GM19239 (cell line): ENCODE measurements at places on chromosomes 12 and 14.

GRCh38 chr14:78700236-78700635, 530.1 kb downstream of the NRXN3 start:
- DNase-seq: no peak

DNA sequence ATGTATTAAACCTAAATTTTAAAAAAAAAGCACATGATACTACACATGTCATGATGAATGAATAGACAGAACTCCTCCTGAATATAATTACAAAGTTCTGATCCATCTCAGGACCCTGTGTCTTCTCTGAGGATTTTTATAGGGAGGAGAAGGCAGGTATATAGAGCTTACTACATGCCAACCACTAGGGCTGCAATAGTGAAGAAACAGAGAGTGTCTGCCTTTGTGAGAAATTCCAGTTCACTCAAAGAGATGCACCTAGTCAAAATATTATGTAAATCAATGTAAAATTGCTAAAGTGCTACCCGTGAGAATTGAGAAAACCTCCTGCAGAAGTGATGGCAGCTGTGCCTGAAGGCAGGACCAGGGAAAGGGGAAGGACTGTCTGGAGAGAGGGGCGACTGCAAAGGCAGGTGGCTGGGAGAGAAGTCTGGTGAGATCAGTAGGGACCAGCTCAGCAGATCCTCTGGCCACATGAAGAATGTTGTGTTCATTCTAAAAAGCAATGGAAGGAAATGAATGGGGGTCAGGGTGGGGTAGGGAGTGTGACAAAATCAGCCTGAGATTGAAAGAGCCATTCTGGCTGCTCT, 15.1 kb downstream of the ABHD4 start:
- DNase-seq: no peak

DNA sequence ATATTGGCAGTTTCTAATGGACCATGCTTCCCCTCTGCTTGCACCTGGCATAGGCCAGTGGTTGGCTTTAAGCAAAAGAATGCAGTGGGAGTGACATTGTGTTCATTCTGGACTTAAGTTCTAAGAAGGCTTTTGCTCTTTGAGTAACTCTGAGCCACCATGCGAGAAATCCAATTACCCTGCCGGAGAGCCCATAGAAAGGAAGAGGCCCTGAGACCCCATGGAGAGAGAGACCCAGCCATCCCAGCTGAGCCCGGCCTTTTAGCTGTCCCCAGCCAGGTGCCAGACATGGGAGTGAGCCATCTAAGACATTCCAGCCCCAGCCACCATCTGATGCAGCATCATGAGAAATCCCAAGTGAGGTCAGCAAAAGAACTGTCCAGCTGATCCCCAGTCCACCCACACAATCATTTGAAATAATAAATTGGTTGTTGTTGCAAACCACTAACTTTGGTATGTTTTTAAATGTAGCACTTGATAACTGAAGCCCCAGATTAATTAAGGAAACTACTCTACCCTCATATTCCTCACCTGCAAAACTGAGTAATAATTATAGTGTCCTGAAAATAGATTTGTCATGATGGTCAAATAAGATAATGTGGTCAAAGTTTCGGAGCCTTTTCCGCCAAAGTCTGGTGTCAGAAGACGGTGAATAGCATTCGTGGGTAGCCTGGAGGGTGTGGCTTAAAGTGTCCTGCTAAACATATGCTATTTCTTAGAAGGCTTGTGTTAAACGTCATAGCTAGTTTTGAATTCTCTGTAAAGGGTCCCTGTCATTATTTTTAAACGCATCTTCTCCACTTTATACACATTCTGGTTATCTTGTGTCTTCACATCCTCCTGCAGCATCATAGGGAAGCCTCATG, 166.6 kb upstream of the PELI2 start:
- DNase-seq: no peak

- DNase-seq: no peak
Observed at GRCh38 chr14:71773898-71774481, 158.2 kb upstream of the RGS6 start.

DNA sequence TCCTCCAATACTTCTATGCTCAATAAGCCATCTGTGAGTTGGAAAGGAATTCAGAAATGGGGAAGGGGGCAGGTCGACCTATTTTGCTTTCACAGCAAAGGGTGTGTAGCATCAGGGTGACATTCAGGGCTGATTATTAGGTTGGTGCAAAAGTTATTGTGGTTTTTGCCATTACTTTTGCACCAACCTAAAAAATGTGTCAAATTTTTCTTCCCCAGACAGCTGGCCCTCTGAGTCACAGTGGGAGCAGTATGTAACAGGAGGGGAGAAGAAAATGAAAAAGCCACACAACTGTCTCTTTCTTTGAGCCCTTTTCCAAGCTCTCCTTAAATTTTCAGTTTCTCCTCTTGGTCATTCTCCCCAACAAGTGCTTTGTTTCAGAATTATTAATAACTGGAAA, 47.1 kb upstream of the GZMB start:
- no peak for DNase-seq

DNA sequence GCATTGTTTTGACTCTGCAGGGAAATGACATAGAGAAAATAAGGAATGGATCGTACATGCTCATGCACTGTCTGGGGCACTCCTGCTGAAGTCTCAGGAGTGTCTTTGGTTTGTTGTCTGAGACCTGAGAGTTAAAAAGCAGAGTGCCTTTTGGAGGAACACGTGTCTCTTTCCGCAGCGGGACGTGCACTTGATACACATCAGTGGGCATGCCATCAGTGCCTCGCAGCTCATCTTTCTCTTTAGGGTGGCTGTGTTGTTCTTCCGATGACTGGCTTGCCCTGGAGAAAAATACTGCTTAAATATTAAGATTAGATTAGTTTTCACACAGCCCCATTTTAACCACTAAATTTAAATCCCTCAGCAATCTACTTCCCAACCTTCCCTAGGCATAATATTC, 835.9 kb downstream of the DIO2 start:
- no peak for DNase-seq

- no peak for DNase-seq
Observed at GRCh38 chr12:39616666-39617065, 2.9 kb downstream of the ABCD2 start.

DNA sequence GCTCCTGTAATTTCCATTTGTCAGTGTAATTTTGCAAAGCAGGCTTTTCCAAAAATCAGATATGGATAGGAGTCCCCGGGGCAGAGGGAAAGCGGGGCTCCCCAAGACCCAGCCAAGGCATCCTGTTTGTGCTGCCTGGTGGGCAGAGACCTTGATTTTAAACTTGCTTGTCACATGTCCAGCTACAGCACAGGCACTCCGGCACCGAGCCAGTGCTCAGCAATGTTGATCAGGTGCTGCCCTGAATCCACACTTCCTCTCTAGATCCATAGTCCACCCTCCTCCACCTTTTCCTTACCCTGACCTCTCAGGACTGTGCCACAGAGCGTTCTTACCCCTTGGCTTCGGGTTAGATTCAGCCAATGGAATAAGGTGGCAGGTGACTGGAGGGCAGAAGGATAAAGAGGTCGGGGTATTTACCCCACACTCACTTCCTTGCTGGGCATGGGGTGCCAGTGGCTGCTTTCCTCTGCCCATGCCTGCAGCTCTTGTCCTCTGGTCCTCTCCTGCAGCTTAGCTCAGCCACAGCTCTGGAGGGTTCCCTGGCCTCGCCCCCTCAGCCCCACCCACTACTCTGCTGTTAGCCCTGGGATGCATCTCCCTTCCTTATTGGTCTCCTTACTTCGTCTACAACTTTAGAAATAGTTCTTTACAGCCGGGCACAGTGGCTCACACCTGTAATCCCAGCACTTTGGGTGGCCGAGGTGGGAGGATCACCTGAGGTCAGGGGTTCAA, 80.1 kb downstream of the IRF2BPL start:
- no peak for DNase-seq

DNA sequence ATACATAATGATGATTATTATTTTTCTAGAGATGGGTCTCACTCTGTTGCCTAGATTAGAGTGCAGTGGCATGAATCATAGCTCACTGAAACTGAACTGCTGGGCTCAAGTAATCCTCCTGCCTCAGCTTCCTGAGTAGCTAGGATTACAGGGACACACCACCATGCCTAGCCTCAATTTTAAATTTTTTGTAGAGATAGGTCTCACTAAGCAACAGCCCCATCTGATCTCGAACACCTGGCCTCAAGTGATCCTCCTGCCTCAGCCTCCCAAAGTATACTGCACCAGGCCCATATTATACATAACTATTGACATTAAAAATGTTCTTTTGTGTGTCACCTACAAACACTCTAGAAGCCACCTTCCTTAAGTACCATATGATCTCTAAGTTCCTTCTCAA, 3.4 kb downstream of the TXNRD1 start:
- no peak for DNase-seq

- no peak for DNase-seq
Observed at GRCh38 chr12:57760347-57760982, 5.6 kb downstream of the MARCHF9 start.

GRCh38 chr14:105072381-105072861, 7.2 kb upstream of the GPR132 start:
- no peak for DNase-seq

GRCh38 chr12:106046301-106046846, 92.4 kb downstream of the NUAK1 start:
- no peak for DNase-seq

- no peak for DNase-seq
Observed at GRCh38 chr14:78701246-78701645, 531.1 kb downstream of the NRXN3 start.

- no peak for DNase-seq
Observed at GRCh38 chr14:61569812-61570548, 125.3 kb upstream of the HIF1A start.

DNA sequence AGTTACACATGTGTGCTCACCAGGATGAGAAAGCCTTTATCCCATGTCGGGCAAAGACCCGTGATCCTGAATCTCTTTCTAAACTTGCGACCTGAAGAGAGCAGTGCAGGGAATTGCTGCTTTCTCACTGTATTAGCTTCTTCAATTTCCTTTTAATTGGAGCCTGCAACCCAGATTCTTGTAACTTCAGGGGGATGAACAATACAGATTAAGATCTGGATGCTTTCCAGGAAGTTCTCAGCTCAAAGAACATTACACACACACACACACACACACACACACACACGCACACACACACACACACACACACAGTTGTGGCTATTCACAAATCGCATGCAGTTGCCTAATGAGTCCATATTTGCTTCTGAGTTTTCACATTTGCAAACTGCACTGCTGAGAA, 268.3 kb downstream of the NPAS3 start:
- no peak for DNase-seq

DNA sequence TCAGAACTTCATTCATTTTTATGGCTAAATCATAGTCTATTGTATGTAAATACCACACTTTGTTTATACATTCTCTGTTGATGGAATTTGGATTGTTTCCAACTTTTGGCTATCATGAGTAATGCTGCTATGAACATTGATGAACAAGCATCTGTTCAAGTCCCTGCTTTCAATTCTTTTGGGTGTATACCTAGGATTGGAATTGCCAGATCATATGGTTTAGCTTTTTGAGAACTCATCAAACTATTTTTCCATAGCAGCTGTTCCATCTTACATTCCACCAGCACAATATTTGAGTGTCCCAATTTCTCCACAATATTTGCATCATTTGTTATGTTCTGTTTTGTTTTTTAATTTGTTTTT, 52.3 kb upstream of the CCND2 start:
- DNase-seq: no peak

GRCh38 chr12:14906114-14906513, 20.5 kb upstream of the MGP start:
- no peak for DNase-seq

GRCh38 chr14:86333493-86333892, 803.5 kb downstream of the FLRT2 start:
- no peak for DNase-seq

- no peak for DNase-seq
Observed at GRCh38 chr12:80157645-80158044, 58.3 kb downstream of the OTOGL start.

- no peak for DNase-seq
Observed at GRCh38 chr12:131383291-131383690, 327.6 kb upstream of the SFSWAP start.

DNA sequence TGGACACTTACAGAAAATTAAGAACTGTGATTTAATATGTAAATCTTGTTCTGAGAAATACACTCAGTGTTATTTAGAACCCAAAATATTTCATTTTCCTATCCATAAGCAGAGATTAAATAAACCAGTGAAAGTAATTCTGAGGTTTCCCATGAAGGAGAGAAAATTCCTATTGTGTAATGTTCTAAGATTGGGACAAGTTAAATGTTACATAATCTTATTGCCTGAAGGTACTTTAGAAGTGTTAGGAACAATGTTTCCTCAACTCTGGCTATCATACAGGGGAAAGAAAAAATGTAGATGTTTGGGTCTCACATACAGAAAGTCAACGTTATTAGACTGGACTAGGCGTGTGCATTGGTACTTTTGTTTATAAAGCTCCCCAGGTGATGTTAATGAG, 281.9 kb upstream of the SYT10 start:
- no peak for DNase-seq

DNA sequence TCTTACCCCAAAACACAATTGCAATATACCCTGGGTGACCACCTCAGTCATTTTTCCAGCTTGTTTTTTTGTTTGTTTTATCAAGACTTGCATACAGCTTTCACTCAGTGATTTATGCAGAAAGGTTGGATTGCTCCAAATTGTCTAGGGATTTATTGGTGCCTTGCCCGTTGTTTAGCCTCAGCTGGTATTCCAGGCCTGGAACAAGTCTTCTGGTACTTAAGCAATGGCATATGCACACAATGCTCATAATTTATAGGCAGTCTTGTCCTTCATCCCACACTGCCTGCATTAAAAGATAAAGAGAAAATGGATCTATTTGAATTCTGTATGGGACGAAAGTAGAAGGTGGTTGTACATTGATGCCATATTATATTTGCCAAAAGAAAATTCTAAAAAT, 392.5 kb downstream of the ADAMTS20 start:
- DNase-seq: no peak

GRCh38 chr12:18979401-18980126, 150.0 kb upstream of the PLEKHA5 start:
- no peak for DNase-seq

- DNase-seq: no peak
Observed at GRCh38 chr12:54404061-54405004, 14.7 kb downstream of the ITGA5 start.

DNA sequence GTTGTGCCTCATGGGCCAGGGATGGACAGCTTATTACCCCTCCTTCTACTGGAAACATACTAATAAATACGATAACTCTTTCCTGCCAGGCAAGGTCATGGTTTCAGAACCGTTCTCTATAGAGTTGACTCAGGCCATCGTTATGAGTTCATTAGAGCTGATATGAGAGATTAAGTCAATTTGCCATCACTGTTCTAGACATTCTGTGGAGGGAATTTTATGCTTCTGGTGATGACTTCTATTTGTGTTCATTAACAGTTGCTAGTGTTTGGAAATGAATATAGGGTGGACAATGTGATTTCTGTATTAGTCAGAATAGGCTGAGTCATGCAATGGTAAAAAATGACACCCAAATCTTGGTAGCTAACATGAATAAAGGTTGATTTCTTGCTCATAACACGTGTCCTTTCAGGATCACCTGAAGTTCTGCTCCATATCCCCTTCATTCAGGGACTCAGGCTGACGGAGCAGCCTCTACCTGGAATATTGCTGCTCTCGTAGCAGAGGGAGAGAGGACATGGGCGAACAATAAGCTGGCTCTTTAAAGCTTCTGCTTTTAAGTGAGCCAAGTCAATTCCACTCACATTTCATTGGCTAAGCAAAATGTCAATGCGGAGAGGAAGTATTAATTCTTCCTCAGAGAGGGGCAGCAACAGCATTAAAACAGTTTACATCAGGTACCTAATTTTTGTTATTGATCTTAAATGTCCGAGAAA, 18.5 kb upstream of the TBPL2 start:
- peak; percentile 61 for DNase-seq
